Glutamatergic neuron (in vitro differentiated cells): ENCODE measurements at places on chromosomes 3 and 15. TPM values are rescaled to one million over a fixed set of nuclear protein-coding genes. Genes with fewer than 3 reads are reported as not detected.

DNA sequence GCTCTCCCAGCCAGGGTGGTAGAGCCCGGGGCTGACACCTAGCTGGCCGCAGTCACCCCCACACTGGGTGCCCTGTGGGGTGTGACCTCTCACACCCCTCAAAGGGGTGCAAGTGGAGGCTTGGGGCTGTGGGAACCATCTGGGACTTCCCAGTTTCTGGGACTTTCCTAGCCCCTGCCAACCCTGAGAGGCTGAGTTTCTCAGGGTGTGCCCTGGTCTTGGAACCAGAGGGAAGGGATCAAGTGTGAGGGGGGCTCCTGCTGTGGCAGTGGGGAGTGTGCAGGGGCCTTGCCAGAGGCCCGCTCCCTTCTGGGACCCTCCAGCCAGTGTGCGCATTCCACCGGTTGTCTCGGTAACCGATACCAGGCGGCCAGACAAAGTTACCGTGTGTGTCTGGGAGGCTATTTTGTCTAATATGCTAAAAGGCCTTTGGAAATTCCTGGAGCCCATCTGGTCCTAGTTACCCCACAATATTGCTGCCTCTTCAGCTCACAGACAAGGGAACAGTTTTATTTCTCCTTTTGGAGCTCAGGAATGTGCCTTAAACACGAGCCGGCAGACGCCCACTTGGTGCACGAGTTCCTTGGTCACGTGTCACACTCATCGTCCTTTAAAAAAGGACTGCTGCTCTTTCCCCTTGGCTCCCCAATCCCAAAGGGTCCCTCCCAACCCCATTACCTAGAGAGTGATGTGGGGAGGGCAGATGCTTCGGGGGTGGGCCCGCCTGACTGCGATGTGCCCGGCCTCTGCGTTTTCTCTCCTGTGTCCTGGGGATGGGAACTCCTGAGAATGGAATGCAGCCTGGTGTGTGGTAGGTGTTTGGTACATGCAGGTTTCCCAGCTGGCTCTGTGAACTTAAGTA is 33.2 kb downstream of the HDAC11 start:
- H3K4me1 ChIP-seq: peaks cover 2% of the 10 kb centered on the region
- H3K27ac ChIP-seq: no peak overlapping the region
- H3K27me3 ChIP-seq: peaks cover 3% of the 10 kb centered on the region
- no peak overlapping the region for H3K4me3 ChIP-seq
- H3K36me3 ChIP-seq: peaks cover 6% of the 10 kb centered on the region

- H3K36me3 ChIP-seq: no peaks in the 10 kb centered on the region
- H3K27ac ChIP-seq: no peak overlapping the region
- no peak overlapping the region for H3K4me3 ChIP-seq
- H3K27me3 ChIP-seq: peaks cover 3% of the 10 kb centered on the region
- no peaks in the 10 kb centered on the region for H3K4me1 ChIP-seq
- DNase-seq: no peak
These were observed 48.5 kb upstream of the RAB6B start for GRCh38 chr3:133944181-133944580.

DNA sequence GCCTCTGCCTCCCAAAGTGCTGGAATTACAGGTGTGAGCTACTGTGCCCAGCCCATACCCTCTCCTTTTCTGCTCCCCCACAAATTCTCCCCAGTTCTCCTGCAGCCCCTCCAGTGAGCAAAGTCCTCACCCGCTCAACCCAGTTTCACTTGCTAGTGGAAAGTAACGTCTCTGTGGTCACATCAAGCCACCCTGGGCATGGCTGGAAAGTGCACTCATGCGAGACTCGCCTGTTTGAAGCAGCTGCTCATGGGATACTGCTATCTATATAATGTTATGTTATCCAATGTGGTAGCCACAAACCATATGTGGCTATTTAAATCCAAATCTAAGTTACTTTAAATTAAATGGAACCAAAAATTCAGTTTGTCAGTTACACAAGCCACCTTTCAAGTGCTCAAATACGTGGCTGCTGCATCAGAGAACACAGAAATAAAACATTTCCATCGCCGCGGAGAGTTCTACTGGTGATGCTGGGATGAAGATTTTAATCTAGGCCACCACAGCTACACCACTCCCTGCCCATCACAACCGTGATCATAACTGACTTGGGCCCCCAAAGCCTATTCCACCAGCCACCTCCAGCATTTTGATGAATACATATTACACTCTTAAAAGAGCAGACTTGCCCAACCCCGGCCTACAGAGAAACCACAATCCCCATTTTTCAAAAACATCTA is 119.4 kb downstream of the LIPC start:
- peaks cover 31% of the 10 kb centered on the region for H3K4me1 ChIP-seq
- no peak for DNase-seq

GRCh38 chr3:12681089-12681942 is 17.4 kb upstream of the RAF1 start:
- H3K27ac ChIP-seq: peak overlapping the region; percentile 15
- H3K4me1 ChIP-seq: peaks cover 6% of the 10 kb centered on the region
- H3K27me3 ChIP-seq: no peaks in the 10 kb centered on the region
- DNase-seq: no peak
- H3K4me3 ChIP-seq: no peak overlapping the region

GRCh38 chr3:168047190-168047795 is 48.4 kb downstream of the GOLIM4 start:
- DNase-seq: no peak
- H3K27me3 ChIP-seq: peaks cover 2% of the 10 kb centered on the region
- H3K36me3 ChIP-seq: no peaks in the 10 kb centered on the region
- H3K27ac ChIP-seq: no peak overlapping the region
- H3K4me3 ChIP-seq: no peak overlapping the region

DNA sequence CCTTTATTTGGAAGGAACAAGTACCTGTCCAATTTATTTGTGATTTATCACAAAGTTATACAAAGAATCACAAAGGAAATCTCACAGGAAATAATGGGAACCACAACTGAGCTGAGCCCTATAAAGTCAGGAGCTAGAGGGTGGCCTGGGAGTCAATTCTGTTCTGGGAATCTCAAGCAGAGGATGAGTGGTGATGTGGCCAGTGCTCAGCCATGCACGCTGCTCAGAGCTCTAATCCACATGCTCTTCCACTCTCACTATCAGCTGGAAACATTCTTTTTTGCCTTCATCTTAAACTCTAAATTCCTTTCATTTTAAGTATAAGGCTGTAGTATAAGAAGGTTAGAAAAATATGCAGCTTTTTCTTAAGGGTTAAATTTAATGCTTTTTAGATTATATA is 36.6 kb downstream of the UACA start:
- H3K4me3 ChIP-seq: no peak overlapping the region
- DNase-seq: no peak
- H3K27me3 ChIP-seq: no peaks in the 10 kb centered on the region
- no peaks in the 10 kb centered on the region for H3K36me3 ChIP-seq

DNA sequence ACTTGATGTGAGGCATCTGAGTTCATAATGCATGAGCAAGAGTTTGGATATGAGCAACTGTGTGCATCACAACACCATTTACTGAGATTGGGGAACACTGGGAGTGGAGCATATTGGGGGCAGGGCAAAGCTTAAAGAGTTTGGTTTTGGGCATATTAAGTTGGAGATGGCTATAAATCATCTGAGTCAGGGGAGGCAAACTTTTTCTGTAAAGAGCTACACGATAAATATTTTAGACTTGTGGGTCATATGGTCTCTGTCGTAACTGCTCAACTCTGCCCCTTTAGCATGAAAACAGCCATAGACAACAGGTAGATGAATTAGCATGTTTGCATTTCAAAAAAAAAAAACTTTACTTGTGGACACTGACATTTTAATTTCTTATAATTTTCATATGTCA is 20.0 kb downstream of the ENTPD3 start:
- H3K4me3 ChIP-seq: no peak overlapping the region
- H3K4me1 ChIP-seq: peaks cover 1% of the 10 kb centered on the region
- H3K27me3 ChIP-seq: no peaks in the 10 kb centered on the region
- no peak overlapping the region for H3K27ac ChIP-seq

The TTBK2 gene
- 47.8 TPM for total RNA-seq

The LMCD1 gene
- total RNA-seq: 1.3 TPM

DNA sequence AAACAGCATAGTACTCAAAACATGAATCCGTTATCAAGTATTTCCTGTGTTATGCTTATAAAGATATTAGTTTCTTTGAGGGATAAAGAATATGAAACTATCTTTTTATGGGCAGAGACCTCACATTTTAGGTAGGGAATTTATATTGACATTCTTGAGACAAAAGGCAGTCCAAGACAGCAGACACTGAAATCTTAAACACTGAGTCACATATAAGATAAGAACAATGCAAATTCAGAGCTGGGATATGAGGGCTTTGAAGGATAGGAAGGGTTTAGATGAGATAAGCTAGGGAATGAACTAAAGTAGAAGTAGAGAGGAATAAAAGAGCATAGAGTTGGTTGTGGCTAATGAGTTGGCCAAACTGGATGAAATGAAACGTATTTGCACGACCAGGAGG is 58.4 kb downstream of the ASTE1 start:
- no peaks in the 10 kb centered on the region for H3K27me3 ChIP-seq
- H3K4me1 ChIP-seq: no peaks in the 10 kb centered on the region
- DNase-seq: no peak
- H3K27ac ChIP-seq: no peak overlapping the region
- no peak overlapping the region for H3K4me3 ChIP-seq
- no peaks in the 10 kb centered on the region for H3K36me3 ChIP-seq

GRCh38 chr15:33506781-33507296 is 196.1 kb downstream of the RYR3 start:
- no peaks in the 10 kb centered on the region for H3K4me1 ChIP-seq
- no peak overlapping the region for H3K27ac ChIP-seq
- no peak overlapping the region for H3K4me3 ChIP-seq
- DNase-seq: no peak

GRCh38 chr3:31230425-31231223 is 302.1 kb upstream of the STT3B start:
- no peak overlapping the region for H3K27ac ChIP-seq
- H3K36me3 ChIP-seq: no peaks in the 10 kb centered on the region
- peaks cover 5% of the 10 kb centered on the region for H3K4me1 ChIP-seq
- DNase-seq: no peak
- H3K4me3 ChIP-seq: no peak overlapping the region
- no peaks in the 10 kb centered on the region for H3K27me3 ChIP-seq
